ENCODE measurements at places on chromosomes 2 and 18. TPM values are rescaled to one million over a fixed set of nuclear protein-coding genes. Genes with fewer than 3 reads are reported as not detected.

The PLA2R1 gene
- 2.8 TPM for total RNA-seq

The ATP8B1 gene
- total RNA-seq: 18.9 TPM

- DNase-seq: no peak
Measured at GRCh38 chr18:11251229-11251890, 102.0 kb upstream of the PIEZO2 start.

DNA sequence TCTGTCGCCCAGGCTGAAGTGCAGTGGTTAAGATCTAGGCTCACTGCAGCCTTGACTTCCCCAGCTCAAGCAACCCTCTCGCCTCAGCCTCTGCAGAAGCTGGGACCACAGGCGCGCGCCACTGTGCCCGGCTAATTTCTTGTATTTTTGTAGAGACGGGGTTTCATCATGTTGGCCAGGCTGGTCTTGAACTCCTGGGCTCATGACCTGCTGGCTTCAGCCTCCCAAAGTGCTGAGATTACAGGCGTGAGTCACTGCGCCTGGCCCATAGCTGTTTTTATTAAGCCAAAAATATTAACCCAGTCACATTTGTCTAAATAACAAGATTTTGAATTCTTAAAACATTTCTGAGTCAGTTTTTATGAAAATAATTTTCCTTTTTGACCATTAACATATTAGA is 6.3 kb upstream of the SFT2D3 start:
- DNase-seq: no peak

- DNase-seq: no peak
Measured at GRCh38 chr2:107697385-107697784, 129.3 kb upstream of the RGPD4 start.

DNA sequence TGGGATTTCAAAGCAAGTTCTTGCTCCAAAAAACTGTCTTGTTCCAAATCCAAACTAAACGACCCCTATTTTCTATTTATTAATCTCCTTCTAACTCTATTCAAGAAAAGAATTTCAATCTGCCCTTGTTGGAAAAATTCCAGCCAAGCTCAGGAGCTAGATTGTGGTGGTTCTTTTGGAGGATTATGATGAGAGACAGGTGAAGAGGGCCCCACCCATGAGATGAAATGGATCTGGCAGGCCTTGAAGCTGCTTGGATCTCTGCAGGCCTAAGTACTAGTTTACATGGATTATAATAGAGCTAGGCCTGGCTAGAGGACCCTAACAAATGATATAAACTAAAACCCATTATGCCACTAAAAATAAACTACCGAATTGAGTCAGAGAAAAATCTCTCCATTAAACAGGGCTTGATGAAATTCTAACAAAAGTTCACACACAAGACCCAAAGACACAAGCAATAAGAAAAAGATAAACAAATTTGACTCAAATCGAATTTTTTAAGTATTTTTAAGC is 101.6 kb downstream of the GFPT1 start:
- DNase-seq: no peak

The TTC21B gene
- total RNA-seq: 25.8 TPM

GRCh38 chr2:178419123-178419522 is 31.9 kb downstream of the PRKRA start:
- no peak for DNase-seq

DNA sequence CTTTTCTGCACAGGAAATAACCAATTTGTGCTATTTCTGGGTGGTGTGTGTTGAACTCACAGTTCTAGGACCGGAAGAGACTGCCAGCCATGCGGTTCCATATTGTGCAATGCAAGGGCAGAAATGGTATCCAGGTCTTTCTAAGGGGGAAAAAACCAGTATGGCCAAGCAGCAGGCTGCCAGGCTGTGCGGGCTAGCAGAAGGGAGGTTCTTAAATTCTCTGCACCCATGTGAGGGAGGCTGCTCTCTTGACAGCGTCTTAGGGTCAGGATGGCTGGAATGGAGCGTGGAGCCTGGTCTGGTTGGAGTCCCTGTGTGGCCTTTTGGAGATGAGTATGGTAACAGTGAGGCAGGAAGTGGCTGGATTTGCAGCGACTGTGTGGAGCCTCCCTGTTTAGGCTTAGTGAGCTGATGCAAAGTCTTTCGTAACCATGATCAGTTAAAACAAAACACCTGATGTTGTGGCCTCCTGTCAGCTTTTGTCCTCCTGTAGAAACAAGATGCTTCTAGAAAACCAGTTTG is 52.6 kb downstream of the NCK2 start:
- no peak for DNase-seq

DNA sequence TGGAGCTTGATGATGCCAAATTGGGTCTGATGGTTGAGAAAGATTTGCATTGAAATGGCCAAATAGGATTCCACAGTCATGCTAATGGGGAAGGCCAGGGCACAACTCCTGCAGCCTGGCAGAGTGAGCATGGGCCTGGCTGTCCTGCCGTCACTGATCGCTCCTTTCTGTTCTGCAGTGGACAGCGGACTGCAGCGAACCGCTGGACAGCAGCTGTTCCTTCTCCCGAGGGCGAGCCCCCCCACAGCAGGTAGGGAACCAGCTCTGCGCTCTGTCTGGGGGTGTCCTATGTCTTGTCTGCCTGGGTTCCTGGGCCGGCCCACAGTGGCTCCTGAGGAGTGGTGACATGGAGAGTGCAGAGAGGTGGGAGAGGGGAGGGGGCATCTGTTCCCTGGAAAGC is 97.6 kb downstream of the CTIF start:
- no peak for DNase-seq
